ENCODE measurements at places on chromosomes 3 and 15. TPM values are rescaled to one million over a fixed set of nuclear protein-coding genes. Genes with fewer than 3 reads are reported as not detected.

Gene HRH1
- 2.3 TPM for polyA plus RNA-seq

Gene LEKR1
- polyA plus RNA-seq: 2.5 TPM

Gene NEK10
- 1.7 TPM for polyA plus RNA-seq

Gene CCDC39
- 5.4 TPM for polyA plus RNA-seq

DNA sequence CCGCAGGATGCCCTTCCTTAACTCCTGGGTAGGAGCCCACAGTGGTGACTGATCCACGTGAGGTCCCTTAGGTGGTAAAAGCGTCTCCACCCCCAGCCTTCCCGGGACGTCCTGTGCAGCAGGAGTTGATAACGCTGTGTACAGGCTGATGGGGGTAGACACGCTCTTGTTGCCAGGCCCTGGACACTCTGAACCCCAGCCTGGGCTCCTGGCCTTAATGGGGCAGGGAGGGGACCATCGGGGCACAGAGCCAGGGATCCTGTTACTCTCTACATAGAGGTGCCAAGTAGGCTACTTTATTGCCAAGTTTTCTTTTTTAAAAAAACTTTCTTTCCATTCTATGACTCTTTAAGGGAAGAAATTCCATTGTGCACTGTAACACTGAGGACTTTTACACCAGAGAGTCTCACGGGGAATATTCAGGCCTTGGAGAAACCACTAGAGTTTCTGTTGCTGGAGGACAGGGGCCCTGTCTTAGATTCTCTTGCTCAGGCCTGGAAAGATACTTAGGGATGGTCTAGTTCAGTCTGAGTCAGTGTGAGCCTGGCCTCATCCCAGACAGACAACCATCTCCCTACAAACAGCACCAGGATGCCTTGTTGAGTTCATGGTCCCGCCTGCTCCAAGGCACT lies 104.3 kb upstream of the RNU6-1 start:
- no peak for DNase-seq

DNA sequence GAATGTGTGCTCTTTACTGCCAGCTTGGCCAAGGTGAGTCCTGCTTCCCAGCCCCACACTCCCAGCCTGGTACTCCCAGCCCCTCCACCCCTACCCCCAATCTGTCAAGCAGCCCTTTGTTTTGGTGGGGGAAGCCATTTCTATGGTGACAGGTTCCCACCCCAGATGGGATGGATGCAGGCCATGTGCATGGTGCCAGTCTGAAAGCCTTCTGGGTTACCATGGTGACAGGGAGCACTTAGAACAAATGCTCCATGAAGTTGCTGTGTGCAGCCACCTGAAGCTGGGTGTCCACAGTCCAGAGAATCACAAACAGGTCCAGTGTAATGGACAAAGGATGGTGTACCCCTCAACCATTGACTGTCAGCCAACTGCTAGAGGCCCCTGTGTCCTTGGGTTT lies 19.1 kb upstream of the VILL start:
- no peak for DNase-seq

DNA sequence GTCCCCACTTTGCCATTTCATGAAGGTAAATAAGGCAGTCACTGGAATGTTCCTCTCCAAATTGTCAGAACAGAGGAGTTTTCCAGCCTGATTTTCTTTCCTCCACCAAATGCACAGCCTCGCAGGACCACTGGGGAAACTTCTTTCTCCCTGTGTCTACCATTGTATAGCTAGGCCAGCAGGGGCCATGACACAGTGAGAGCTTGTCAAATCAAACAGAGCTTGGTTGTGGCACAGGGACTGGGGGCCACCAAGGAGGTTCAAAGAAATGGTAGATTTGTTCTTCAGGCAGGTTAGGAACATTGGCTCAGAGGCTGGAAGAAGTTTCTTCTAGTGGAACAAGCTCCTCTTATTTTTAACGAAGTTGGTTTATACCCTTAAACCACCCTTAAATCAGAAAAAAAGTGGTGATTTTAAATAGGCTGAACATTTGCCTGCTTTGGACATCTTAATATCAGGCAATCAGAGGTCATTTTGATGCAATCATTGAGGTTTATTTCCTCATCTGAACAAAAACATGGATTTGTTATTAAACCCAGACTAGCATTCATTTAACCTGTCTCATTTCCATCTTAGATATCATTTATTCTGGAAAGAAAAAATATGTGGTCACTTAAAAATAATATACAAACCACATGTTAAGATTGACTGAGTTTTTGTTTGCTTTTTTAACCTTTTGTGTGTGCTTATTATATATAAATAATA lies 105.6 kb downstream of the GTPBP8 start:
- no peak for DNase-seq

DNA sequence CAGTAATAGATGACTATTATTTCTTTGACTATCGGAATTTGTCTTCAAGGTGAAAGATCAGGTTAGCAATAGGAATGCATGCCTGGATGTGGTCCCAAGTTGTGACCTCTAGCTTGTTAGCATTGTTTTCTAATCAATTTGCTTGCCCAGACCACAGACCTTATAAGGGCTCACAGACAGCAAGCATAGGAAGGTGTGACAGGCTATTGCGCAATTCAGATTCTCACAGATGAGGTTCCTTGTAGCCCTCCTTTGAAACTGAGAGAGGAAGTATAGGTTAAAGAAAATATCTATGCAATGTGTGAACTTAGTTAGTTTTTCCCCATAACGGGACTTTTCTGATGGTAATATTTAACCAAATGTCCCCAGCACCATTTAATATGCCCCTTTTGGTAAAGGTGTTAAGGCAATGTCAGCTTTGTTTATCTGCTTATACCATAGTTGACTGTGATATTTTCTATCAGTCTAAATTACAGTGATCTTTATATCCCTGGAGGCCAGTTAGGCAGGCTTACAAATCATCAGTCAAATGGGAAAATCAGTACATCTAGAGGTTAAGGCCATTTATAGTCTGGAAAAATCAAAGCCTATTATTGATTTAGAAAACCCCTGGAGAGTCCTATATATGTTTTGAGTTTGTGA lies 168.1 kb upstream of the MBNL1 start:
- no peak for DNase-seq

DNA sequence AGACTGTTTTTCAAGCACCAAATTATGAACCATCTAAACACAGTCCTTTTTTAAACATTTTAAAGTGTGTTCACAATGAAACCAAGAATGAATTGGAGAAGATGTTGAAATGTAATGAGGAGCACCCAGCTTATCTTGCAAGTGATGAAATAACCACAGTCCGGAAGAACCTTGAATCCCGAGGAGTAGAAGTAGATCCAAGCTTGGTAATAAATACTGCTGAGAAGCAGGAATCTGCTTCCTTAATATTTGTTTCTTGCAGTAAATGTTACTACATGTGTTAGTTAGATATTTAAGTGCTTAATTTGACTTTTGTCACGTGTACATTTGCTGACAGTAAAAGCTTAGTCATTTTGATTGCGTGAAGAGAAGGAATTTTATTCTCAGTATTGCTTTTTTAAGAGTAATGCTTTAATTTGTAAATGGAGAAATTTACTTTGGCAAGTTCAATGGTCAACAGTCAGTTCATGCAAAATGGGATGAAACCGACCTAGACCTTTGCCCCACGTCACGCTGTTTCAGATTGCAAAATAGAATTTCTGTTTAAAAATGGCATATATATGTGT lies 69.8 kb downstream of the OPA1 start:
- DNase-seq: no peak

GRCh38 chr3:37993820-37994638 lies 3.4 kb downstream of the VILL start:
- no peak for DNase-seq

GRCh38 chr15:100515758-100516157 lies 13.0 kb downstream of the CERS3 start:
- DNase-seq: no peak

DNA sequence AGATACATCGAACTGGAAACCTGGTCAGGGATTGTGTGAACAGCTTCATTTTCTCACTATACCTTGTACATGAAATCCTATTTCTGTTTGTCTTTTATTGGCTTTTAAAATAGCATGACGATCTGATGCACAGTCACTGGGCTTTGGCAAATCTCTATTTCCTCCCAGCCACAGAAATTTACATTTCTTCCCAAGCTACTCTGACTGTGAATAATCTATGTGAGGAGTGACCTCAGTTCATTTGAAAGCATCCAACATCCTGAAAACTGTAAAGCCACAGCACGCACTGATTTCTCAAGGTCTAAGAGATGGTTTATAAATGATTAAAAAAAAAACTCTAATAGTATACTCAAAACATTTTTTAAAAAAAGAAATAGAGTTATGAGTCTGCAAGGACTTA lies 450.3 kb downstream of the IL5RA start:
- no peak for DNase-seq

DNA sequence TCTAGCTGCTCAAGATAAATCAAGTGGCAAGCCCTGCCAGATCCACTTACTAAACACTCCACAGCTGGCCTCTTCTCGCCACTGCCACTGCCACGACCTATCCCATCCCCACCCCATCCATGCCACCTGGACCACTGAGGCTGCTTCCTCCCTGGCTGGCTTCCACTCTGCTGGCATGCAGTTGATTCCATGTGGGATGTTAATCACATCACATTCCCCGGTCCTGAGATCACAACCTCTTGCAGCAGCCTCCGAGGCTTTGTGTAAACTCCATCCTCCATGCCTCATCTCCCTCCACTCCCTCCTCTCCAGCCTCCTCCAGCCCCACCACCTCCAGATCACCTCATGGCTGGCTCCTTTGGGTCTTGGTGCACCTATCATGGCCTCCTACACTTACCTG lies 7.7 kb downstream of the NCKIPSD start:
- DNase-seq: no peak

DNA sequence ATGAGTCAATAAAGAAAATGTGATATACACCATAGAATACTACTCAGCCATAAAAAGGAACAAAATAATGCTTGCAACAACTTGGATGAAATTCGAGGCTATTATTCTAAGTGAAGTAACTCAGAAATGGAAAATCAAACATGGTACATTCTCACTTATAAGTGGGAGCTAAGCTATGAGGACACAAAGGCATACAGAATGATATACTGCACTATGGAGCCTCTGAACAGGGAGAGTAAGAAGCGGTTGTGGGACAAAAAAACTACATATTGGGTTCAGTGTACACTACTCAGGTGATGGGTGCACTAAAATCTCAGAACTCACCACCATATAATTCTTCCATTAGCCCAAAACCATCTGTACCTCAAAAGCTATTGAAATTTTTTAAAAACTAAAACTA lies 68.8 kb upstream of the AKAP13 start:
- DNase-seq: no peak

DNA sequence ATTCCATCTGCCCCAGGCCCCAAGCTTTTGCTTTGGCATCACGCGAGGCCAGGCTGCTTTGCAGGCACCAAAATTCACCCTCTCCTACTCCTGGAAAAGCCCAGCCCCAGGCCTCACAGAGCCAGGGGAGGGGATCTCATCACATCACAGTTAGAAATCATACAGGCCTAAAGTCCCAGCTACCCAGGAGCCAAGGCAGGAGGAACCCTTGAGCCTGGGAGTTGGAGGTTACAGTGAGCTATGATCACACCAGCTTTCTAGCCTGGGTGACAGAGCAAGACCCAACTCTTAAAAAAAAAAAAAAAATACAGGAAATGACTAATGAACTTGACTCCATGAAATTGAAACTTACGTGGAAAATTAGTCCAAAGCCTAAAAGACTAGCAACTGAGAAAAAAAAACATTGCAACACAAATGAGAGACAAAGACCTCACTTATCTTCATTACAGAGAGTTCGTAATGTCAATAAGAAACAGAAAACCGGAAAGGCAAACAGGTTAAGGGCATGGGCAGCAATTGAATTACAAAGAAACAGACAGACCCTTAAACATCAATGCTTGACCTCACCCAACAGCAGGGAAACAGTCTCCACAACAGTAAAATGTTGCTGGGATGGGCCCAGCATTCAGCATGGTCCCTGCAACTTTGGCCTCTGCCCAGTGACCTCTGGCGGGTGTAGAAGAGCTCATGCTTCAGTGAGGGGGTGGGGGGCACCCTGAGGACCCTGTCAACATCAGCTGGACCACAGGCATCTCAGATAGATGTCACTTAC lies 151.5 kb downstream of the LRRK1 start:
- DNase-seq: no peak

- no peak for DNase-seq
These were observed 75.2 kb upstream of the GRM7 start for GRCh38 chr3:6785726-6786125.

Measured in right renal cortex interstitium (tissue), 3 donors.